Astrocyte of the hippocampus (primary cell): ENCODE measurements at places on chromosomes 3 and 15.
A peak's percentile ranks its signal among the peaks of the same experiment; 100 is the strongest.

DNA sequence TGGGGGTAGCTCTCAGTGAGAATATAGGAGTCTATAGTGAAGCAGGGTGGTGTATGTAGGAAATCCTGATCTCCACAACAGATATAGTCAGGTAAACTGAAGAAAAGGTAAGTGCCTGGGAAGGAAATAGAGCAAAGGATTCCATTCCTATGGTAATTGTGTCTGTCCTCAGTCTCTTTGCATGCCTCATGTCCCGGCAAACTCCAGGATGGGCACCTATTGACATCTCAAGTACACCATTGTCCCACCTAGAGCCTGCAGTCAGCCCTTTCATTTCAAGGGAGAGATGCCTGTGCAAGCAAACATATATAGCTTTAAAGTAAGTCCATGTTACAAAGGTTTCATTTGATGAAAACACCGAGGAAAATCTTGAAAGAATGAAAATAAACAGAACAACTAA, 257.7 kb upstream of the AZI2 start:
- DNase-seq: no peak

DNA sequence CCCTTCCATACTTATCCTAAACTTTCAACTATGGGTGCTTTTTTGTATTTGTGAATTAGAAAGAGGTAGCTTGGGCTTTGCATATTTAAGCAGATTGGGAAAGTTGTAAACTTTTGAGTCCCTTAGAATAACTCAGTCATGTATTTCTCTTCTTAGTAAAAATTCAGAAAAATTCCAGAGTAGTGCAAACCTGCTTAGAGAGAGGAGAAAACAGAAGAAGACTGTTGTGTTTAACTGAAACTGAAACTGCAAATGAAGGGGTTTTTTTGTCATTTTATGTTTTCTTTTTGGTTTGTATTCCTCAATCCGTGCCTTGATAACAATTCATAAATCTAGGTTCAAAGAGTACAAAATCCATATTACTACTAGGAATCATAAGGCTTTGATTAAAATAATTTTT, 31.3 kb downstream of the CD200 start:
- no peak for DNase-seq

DNA sequence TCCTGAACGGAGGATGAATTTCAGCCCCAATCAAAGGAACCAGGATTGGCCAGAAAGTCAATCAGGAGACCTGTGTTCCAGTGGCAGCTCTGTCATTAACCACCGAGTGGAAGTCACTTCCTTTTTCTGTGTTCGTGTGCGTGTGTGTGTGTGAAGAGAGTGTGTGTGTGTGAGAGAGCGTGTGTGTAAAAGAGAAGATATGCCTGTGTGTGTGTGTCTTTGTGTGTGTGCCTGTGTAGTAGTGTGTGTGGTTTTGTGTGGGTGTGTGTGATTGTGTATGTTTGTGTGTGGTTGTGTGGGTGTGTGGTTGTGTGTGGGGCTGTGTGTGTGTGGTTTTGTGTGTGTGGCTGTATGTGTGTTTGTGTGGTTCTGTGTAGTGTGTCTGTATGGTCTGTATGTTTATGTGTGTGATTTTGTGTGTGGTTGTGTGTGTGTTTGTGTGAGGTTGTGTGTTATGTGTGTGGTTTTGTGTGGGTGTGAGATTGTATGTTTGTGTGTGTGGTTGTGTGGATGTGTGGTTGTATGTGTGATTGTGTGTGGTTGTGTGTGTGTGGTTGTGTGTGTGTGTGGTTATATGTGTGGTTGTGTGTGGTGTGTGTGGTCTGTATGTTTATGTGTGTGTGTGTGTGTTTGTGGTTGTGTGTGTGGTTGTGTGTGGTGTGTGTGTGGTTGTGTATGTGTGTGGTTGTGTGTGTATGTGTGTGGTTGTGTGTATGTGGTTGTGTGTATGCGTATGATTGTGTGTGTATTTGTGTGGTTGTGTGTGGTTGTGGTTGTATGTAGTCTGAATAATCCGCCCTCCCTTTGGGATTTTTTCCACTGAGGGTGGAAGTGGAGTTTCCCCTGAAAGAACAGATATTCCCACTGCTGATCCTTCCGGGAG, 314.4 kb downstream of the SHQ1 start:
- no peak for DNase-seq

- DNase-seq: peak; percentile 16
Measured at GRCh38 chr3:42823351-42823750, 14.1 kb downstream of the ACKR2 start.

GRCh38 chr15:53591041-53591440, 168.4 kb downstream of the WDR72 start:
- no peak for DNase-seq

- DNase-seq: peak; percentile 20
Measured at GRCh38 chr3:29141197-29141917, 139.5 kb upstream of the RBMS3 start.

GRCh38 chr15:62779036-62779770, 263.3 kb upstream of the TPM1 start:
- DNase-seq: peak; percentile 85

GRCh38 chr3:123511726-123512125, 62.8 kb upstream of the ADCY5 start:
- no peak for DNase-seq

GRCh38 chr15:96327155-96327741, 3.3 kb upstream of the NR2F2 start:
- DNase-seq: peak; percentile 80

DNA sequence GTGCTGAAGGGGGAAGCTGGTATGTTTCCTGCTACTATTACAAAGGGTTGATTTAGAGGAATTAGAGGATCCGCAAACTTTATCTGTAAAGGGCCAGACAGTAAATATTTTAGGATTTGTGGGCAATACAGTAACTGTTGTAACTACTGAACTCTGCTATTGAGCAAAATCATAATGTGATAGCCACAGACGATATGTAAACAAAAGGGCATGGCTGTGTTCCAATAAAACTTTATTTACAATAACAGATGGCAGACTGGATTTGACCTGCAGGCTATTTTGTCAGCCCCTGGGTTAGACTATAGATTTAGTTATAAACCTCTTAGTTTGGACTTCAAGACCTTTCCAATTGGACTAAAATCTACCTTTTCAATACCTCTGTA, 27.8 kb upstream of the KCNMB2 start:
- no peak for DNase-seq

GRCh38 chr3:71662568-71662967, 62.6 kb downstream of the EIF4E3 start:
- no peak for DNase-seq

DNA sequence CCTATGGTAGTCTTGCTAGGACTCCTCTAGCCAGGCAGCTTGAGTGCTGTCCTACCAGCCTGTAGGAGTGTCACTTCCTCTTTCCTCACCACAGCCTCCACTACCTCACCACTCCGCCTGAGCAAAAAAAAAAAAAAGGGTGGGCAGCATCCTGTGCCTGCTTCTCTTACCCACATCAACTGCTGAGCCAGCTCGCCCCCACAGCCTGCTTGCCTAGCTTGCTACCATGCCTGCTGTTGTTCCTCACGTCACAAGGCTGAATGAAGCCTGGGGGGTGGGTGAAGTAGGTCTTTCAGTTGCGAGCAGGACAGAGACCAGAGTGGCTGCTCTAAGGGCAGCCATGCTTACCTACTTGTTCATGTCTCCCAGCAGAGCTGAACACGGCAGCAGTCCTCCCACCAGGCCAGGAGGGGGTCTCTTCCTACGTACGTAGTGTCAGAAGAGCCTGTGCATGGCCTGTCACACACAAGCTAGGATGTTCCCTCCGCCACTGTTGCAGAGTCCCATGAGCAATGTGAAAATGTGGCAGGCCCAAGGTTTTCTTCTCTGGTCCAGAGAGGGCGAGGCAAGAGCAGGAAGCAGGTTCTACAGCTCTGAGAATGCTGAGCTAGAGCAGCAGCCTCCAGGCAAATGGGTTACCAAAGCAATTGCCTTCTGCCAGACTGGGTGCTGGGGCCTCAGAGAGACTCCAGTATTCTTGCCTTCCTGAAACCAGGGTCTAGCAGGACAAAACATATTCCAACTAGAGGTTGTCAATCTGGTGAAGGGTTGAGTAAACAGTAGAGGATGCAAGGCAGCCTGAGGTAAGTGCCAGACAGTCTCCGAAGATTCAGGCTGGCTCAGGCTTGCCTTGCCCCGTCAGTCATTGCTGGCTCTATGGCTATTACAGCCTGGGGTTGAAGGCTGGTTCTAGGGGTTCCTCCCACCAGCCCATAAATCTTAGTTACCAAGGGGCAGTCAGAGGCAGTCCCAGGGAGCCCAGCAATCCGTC, 8.1 kb downstream of the PPM1M start:
- no peak for DNase-seq

DNA sequence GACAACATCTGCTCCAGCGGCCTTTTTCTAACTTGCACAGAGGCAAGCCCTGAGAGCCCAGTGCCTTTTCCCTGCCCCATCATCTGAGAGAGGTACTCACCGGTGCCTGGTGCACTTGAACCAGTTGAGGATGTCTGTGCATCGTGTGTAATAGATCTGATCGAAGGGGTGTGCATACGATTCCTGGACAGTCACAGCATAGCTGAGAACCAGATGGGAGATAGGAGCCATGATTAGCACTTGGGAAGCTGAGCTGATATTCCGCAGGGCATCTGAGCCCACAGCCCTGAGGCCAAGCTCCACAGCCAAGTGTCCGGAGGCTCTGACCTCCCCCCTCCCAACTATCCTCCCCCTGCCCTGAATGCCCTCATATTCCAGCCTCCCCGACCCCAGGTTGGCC, 129.8 kb downstream of the MEGF11 start:
- DNase-seq: no peak

DNA sequence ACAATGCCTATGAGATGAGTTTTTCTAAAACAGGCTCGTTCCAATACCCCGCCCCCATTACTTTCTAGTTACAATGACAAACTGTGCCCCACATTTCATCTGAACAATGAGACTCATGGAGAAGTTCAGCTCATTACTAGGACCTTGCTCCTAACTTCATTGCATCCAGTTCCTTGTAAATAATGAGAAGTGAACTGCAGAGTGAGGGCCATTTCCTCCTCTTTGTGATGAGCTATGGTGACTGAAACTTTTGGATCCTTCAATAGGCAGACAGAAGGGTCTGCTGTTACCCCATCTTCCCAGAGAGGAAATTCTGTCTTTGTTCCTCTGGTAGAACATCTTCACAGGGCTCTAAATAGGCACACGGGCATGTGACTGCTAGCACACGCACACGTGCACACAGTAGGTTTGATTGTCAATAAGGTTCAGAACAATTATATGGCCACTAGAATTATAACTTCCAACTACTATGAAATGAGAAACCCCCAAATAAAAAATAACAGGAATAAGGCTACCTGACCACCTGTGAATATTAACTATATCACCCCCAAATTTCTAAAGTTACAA, 51.8 kb downstream of the SERP1 start:
- no peak for DNase-seq

- DNase-seq: no peak
Measured at GRCh38 chr15:101120987-101121386, 130.9 kb downstream of the CHSY1 start.

DNA sequence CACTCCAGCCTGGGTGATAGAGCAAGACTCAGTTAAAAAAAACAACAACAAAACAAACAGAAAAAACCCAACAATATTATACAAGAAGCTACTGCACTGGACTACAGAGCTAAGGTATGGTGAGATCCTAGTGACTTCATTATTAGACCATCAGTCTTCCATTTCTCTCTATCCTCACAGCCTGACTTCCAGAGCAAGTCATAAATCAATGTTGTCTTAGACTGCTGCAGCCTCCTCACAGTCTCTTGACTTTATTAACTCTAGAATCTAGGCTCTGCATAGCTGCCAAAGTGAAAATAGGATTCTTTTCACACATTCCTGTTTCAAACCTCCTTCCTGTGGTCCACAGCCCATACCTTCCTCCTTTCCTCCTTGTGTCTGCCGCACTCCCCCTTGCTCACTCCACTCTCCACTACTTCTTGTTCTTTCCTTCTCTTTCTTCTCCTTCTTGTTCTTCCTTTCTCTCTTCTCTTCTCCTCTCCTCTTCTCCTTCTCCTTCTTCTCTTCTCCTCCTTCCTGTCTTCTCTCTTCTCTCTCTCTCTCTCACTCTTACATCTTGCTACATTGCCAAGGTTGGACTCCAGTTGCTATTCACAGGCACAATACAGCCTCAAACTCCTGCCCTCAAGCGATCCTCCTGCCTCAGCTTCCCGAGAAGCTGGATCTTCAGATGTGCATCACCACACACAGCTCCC, 49.4 kb downstream of the CCR4 start:
- DNase-seq: no peak

DNA sequence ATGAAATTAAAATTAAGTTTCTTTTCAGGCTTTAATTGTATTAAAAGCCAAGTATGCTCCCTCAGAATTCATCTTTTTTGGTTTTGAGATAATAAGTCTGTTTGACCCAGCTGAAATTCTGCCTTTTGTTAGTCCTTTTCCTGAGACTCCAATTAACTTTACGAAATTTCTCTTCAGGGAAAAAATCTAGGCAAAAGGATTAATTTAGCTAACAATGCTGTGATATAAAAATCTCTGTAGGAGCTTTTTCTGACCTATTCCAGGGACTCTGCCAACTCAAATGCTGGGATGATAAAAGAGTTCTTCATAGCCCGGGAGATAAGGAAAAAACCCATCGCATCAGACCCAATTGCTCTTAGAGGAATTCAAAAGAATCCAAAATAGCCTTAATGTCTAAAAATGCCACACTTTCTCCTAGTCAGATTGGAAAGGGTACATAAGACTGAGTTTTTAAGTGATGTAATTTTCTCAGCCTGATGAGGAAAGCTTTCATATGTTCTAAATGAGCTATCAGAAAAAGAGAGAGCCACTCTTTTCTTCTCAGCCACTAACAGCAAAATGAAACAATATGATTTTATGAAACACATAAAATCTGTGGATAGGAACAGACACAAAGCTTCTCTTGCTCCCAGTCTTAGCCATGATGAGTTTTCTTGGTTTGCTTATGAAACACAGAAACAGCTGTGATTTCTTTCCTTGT, 405.1 kb downstream of the ROBO1 start:
- no peak for DNase-seq

DNA sequence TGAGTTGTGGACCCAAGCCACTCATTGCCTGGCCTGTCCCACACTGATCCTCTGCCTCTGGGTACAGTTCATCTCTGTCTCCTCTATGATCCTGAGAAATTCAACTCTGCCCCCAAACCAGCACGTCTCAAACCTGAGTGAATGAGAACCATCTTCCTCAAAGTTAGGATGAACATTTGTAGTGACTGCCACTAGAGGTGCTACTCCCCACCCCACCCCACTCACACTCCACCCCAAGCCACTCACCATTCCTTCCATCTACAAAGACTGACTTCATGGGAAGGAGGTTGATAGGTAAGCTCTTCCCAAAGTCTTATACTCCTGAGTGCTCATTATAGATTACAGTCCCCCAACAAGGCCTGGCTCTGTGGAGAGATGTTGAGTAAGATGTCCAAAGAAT, 43.8 kb downstream of the NEK10 start:
- DNase-seq: no peak

DNA sequence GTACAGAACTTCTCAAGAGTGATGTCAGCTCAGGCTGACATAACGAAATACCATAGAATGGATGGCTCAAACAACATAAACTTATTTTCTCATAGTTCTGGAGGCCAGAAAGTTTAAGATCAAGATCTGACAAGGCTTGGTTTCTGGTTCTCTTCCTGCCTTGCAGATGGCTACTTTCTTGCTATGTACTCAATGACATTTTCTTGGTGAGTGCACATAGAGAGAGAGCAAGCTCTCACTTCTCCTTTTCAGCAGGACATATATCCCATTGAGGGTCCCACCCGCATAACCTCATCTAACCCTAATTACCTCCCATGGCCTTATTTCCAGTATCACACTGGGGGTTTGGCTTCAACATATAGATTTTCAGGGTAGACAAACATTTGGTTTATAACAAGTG, 1072.1 kb downstream of the PLOD2 start:
- no peak for DNase-seq

GRCh38 chr15:69134791-69135190, 25.6 kb upstream of the GLCE start:
- no peak for DNase-seq
